AML-193 (cell line): ENCODE measurements at places on chromosomes 7 and 10.
A peak's percentile ranks its signal among the peaks of the same experiment; 100 is the strongest.

DNA sequence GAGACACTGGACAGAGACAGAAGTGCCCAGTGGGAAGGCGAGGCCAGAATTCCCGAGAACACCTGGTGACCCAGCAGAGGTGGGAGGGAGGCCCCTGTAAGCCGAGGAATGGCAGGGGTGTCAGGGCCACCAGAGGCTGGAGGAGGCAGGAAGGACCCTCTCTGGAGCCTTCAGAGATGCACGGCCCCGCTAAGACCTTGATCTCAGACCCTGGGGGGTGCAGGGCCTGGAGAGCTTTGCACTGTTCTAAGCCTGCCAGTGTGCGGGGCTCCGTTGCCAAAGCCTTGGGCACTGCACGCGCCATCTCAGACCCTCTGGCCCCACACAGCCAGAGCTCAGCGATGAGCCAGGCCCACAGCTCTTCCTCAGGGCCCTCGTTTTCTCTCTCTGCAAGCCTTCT lies 557.1 kb downstream of the PTPRN2 start:
- no peak for DNase-seq

- DNase-seq = no peak
Observed at GRCh38 chr7:75984130-75985008, 10.0 kb downstream of the TMEM120A start.

GRCh38 chr7:156503196-156503595 lies 137.4 kb upstream of the RNF32 start:
- DNase-seq = no peak

DNA sequence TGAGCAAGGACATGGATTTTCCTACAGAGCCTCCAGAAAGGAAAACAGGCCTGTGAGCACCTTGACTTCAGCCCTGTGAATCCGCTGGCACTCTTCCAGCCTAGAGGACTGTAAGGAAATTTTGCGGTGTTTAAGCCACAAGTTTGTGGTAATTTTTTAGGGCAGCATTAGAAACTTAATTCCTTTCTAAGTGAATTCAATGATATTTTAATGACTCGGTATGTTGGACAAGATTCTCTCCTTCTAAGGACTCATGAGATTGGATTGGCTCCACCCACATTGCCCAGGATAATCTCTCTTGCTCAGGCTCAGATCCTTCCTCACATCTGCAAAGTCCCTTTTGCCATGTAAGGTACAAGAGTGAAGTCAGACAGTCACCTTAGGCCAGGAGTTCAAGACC lies 4.5 kb downstream of the LYZL2 start:
- DNase-seq = no peak

- no peak for DNase-seq
Observed at GRCh38 chr10:16016688-16017087, 156.4 kb upstream of the MINDY3 start.

DNA sequence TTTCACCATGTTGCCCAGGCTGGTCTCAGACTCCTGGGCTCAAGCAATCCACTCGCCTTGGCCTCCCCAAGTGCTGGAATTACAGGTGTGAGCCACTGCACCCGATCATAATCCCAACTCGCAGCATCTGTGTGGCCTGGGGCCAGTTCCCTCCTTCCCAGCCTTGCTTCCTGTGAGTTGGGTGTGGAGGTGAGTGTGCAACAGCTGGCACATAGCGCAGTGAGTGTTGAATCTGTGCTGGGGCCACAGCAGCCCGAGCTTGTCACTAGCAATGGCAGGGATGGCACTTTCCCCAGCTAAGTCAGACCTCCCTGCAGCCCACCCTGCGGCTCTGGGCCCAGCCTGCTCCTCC lies 12.2 kb downstream of the TMEM184A start:
- DNase-seq = no peak

DNA sequence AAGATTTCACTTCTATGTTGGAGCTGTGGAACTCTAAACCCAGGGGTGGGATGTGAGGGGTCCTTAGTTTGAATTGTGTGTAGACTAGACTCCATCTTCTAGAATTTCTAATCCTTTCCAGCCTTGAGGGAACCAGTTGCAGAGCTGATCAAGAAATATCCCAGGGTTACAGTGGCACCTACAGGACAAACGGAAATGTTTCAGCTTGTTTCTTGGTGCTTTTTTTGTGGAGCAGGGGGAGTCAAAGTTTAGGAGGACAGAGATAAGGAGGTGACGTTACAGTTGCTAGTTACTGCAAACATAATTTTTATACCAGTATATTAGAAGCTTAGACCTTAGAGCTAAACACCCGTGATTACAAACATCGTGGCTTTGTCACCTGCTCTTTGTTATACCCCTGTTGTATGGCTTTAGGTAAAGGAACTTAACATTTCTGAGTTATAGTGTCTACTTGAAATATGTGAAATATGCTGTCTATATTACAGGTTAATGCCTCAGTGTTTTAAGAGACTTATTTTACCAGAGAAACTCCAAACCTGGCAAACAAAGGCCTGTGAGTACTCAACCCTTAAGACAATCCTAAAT lies 84.5 kb upstream of the DYNC1I1 start:
- peak; percentile 64 for DNase-seq

DNA sequence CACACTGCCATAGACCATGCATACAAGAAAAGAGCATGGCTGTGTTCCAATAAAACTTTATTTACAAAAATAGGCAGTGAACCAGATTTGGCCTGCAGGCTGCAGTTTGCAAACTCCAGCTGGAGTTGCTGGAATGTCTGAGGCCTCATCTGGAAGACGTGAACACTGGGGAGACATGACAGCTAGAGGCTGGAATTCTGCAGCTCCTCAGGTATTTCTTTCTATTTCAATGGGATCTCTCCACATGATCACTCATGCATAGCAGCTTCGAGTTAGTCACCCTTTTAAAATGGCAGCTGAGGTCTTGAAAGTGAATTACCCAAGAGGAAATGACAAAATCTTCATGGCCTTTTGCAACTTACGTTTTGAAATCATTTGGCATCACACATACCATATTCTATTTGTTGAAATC lies 52.6 kb upstream of the BET1 start:
- peak; percentile 80 for DNase-seq

DNA sequence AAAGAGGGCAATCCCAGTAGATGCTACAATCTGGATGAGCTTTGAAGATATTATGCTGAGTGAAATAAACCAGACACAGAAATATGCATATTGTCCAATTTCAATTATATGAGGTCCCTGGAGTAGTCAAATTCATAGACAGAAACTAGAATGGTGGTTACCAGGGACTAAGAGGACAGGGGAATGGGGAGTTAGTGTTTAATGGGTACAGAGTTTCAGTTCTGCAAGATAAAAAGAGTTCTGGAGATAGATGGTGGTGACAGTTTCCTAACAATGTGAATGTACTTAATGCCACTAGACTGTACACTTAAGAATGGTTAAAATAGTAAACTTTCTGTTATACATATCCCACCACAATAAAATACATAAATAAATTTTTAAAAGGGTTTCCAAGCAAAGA lies 236.6 kb downstream of the ELMO1 start:
- no peak for DNase-seq

GRCh38 chr7:50314836-50315592 lies 10.5 kb downstream of the IKZF1 start:
- no peak for DNase-seq
